T-helper 9 cell (primary cell): ENCODE measurements at places on chromosomes 1 and 21.

GRCh38 chr21:40751221-40751620 lies 95.7 kb downstream of the DSCAM start:
- no peak for DNase-seq

- no peak for DNase-seq
Measured at GRCh38 chr1:240492832-240493440, 119.0 kb downstream of the GREM2 start.

DNA sequence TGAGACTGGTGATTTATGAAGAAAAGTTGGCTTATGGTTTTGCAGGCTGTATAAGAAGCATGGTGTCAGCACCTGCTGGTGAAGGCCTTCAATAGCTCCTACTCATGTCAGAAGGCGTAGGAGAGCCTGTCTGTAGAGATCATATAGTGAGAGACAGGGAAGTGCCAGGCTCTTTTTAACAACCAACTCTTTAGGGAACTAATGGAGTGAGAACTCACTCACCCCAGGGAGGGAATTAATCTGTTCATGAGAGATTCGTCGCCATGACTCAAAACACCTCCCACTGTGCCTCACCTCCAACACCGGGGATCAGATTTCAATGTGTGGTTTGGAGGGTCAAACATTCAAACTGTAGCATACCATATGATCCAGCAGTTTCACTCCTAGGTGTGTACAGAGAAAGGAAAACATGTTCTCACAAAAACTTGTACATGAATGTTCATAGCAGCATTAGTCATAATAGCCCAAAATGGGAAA lies 72.6 kb downstream of the TTC3 start:
- DNase-seq: no peak

DNA sequence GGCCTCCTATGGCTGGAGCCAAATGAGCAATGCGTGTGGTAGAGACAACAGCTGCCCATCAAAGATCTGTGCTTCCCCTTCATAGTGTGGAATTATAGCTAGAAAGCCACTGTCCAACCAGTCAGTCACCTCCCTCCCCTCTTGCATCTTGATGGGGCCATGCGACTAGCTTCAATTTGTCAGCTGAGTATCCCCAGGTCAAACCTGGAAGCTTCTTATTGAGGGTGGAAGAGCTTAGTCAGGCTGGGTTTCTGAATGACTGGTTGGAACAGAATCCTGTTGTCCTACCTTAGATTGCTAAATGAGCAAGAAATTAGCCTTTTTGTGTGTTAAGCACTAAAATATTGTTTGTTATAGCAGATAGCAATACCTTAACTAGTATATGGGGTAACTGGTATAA lies 625.4 kb downstream of the PTPRC start:
- no peak for DNase-seq

DNA sequence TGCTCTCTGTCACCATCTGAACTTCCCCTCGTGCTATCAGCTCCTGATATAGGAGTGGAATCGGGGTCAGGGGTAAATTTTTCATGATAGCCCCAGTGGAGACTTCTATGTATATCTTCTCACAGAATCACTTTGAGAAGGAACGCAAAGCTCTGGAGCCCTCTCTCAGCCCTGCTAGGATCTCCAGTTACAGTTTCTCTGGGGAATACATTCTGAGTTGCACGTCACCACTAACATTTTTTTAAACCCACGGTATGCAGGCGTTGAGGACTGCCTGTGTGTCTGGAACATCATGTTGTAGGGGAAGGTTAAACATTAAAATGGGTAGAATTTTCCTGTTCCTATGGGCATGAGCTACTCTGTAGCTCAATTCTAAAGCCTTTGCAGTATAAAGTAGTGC lies 116.4 kb upstream of the FAM78B start:
- DNase-seq: no peak

DNA sequence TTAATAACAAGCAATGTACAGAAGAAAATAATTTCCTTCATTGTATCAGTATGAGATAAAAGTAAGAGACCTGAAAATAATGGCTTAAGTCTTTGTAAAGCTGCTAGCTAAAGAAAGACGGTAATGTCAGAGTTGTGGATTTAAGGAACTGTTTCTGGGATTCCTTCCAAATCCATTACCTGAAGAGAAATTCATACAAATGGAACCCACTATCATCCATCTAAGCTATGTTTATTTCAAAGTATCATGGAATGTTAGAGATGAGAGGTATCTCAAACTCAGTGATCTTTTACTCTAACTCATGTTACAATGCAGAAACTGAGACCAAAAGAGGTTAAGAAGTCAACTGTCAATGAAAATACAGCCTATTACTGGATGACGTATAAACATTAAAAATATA lies 197.7 kb downstream of the DENND1B start:
- no peak for DNase-seq

- DNase-seq: no peak
Measured at GRCh38 chr1:8027748-8028570, 1.9 kb upstream of the ERRFI1 start.

DNA sequence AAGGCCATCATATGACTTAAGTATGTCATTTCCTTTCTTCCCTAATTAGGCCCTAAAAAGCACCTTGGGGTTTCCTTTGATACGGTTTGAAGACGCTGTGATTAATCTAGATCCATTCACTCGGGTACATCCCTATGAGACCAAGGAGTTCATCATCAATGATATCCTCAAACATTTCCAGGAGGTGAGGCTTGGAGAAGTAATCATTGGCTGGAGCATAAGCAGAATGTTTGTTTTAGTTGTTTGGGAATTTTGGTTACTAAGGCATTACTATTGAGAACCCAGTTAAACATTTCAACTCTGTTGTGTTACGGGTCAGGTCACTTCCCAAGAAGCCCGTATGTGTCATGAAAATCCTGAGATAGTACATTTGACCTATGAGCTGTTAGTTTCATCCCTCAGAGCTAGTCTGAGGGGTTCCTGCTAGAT lies 185.2 kb downstream of the VPS13D start:
- no peak for DNase-seq

- DNase-seq: no peak
Measured at GRCh38 chr1:53390736-53391135, 62.9 kb upstream of the LRP8 start.

DNA sequence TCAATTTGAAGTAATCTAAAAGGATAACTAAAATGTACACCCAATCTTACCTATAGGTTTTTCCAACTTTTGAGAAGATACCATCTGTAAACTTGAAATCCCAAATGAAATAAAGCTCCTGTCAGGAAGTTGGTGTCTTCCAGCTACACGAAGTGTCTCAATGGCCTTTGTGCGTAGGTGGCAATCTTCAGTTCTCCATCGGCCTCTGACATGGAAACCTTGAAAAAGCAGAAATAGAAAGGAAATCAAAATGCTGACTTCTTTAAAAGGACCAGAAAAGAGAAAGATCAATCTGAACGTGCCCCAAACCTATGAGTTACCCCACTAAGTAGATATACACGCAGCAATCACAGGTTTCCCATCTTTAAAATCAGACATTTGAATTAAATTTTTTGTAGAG lies 10.0 kb downstream of the MKNK1 start:
- no peak for DNase-seq

DNA sequence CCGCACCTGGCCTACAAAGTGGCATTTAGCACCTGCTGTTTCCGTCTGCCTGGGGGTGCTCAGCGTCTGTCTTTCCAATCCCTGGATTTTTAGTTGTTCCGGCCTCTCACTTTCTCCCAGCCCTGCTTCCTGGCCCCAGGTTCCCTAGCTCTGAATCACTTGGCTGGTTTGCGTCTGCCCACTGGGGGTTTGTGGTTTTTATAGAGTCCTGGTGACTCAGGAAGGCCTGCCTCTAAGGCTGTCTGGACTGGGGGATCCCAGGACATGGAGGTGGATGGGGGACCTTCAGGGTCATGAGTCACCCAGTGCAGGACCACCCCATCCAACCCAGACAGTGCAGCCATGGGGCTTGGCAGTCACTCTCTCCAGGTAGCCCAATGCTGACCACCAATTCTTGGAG lies 53.5 kb downstream of the MRPL37 start:
- DNase-seq: no peak

GRCh38 chr1:60898987-60899386 lies 183.4 kb upstream of the NFIA start:
- no peak for DNase-seq

- no peak for DNase-seq
Measured at GRCh38 chr21:44574457-44575306, 1.2 kb downstream of the KRTAP10-4 start.

- DNase-seq: no peak
Measured at GRCh38 chr1:184242507-184242943, 144.3 kb upstream of the C1orf21 start.

DNA sequence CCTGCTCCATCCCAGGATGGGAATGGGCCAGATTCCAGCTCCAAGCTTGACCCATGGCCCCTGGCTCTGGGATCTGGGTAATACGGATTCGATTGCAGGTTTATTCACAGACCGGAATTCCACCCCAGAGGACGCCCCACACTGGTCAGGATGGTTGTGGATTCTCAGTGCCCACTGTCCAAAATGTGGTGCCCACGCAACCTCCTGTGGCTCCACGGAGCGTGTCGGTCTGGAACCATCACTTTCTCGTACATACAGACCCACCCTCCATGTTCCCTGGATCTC lies 31.6 kb downstream of the KRTAP10-1 start:
- DNase-seq: no peak

GRCh38 chr21:44525391-44526095 lies 14.5 kb downstream of the KRTAP10-1 start:
- DNase-seq: no peak

- no peak for DNase-seq
Measured at GRCh38 chr1:174160109-174160473, 771 bp downstream of the RABGAP1L start.

DNA sequence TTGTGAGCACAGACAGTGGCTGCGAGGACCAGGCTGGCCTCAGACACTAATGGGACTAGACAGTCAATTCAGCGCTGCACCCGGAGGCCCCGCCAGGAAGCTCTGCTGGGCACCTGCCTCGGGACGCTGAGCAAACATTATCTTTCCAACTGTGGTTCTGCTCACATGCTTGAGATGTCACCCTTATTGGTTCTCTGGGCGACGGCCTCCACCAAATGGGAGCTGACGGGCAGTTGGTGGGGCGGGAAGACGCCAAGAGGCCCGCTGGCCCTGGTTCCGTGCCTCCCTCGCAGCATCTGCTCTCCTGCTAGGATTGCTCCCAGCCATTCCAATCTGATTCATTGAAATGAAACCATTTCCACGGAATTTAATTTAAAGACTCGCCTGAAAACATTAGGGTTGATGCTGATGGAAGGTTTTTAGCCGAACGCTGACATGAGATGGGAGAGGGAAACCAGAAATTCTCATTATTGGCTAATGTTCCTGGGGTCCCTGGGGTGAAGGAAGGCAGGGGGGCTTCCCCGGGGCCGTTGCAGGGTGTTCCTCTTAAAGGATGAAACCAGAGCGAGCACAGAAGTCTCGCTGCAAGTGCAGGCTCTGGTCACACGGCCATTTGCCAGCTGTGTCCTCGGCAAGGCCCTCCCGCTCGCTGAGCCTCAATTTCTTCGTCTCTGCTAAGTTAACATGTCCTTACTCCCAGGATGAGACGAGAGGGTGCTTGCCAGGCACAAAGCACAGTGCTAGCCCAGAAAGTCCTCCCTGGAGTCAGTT lies 512.2 kb downstream of the NPHP4 start:
- no peak for DNase-seq

- DNase-seq: no peak
Measured at GRCh38 chr1:39110325-39110851, 84.2 kb downstream of the NDUFS5 start.

GRCh38 chr1:38991638-38992411 lies 749 bp downstream of the AKIRIN1 start:
- DNase-seq: no peak

DNA sequence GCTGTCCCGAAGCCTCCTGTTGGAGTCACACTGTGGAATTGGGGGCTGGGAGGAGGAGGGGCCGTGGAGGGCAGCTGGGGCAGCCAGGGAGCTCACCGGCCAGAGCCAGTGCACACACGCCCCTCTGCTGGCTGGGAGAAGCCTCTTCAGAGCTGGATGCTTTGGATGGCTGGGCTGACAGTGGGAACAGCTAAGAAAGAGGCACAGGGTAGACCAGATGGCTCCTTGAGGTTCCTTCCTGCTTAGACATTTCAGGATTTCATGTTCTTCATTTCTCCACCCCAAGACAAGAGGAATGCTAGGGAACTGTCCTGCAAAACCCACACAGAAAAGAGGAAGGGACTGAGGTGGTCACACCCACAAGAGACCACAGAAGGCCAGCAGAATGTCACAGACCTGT lies 254.8 kb upstream of the VAMP3 start:
- no peak for DNase-seq

DNA sequence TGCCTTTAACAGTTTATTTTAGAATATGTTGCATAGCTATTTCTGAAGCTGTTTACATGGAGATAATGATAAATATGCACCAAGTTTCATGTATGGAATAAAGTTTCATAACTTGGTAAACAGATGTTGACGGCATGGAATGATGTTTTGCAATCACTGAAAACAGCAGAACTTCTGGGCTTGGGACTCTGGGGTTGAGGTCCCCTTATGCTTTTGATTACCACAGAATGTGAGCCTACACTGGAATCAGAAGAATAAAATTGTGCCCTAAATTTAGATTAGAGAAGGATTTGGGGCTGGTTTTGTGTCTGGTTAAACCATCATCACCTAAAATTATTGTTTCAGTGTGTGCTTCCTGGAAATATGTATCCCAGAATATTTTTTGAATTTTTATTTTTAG lies 11.1 kb downstream of the KRTAP24-1 start:
- DNase-seq: no peak

DNA sequence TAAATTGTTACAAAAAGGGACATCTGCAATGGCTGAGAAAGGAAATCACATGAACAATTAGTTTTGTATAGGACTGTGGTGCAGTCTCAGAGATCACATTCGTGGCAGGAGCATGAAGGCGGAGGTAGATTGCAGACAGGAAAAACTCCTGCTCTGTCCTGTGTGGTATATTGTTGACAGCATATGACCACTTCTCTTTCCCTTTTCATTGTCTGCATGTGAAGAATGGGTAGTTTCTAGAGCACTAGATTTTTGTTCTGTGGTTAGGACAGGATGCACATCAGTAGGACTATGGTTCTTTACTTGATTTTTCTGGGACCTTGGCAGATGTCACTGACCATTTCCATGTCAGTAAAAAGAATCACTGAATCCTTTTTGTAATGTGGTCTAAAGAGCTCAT lies 625.9 kb upstream of the PKN2 start:
- no peak for DNase-seq

DNA sequence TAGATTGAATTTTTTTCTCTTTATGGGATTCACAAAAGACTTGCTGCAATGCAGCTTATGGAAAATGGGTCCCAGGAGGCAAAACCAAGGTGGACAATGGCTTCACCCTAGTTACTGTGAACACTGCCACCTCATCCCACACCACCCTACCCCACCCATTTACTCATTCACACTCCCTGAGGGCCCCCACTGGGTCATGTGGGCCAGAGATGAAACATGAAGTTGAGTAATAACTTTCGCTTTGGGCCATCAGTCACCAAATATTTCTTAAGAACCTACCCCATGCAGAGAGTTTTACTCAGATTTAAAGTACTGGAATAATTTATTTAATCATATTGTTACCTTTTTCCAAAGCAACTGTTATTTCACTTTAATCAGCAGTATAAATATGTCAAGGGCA lies 191.8 kb downstream of the TPR start:
- DNase-seq: no peak
